Epithelial cell of esophagus (primary cell): ENCODE measurements at places on chromosomes 6 and 20.

DNA sequence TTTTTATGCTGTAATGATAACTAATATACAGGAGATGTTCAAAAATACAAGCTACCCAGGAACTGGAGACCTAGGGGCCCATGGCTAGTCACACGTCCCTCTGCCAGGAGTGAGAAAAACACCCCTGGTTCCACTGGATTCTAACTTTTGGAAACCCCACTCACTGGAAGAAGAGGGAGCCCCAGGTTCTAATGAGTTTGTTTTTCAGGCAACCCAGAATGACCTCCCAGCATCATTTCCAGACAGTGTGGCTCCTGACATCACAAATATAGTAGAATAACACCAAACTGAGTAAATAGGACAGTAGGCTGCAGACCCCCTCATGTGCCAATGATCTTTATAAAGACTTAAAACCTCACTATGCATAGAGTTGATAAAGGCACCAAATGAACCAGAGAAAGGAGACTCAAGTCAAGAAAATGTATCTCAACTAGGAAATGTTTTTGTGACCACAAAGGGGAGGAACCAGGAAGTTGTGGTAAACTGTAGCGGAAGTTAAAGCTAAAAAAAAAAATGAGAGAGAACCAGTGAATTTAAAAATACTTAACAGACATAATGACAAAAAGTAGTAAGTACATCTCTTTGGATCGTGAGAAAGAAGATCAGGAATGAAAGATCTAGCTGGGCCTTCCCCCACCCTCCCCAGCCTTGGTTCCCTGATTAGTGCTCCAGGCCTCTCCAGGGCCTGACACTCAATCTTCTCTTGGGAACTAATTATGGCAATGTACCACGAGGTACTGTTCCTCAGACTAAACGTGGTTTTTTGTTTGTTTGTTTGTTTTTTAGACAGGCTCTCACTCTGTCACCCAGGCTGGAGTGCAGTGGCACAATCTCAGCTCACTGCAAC is 19.8 kb downstream of the HLA-E start:
- DNase-seq = peak; percentile 26

DNA sequence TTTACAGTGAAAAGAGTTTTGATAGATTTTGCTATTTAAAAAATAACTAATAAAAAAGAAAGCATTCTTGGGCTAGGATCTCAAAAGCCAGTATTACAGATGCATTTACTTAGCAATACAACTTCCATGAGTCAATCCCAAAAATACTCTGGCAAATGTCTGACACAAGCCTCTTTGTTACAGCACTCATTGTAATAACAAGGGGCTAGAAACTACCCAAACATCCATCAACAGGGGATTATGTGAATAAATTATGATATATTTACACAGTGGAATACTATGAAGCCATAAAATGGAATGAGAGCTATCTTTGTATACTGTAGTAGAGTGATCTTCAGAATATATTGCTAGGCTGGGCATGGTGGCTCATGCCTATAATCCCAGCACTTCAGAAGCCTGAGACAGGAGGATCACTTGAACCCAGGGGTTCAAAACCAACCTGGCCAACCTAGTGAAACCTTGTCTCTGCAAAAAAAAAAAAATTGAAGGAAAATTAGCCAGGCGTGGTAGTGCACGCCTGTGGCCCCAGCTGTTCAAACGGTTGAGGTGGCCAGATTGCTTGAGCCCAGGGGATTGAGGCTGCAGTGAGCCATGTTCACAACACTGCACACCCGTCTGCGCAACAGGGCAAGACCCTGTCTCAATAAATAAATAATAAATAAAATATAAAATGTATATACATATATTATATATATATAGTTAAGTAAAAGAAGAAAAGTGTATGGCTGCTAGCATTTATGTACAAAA is 34.7 kb upstream of the TOP1 start:
- no peak for DNase-seq

GRCh38 chr6:42271834-42272805 is 54.5 kb upstream of the MRPS10 start:
- DNase-seq = no peak

DNA sequence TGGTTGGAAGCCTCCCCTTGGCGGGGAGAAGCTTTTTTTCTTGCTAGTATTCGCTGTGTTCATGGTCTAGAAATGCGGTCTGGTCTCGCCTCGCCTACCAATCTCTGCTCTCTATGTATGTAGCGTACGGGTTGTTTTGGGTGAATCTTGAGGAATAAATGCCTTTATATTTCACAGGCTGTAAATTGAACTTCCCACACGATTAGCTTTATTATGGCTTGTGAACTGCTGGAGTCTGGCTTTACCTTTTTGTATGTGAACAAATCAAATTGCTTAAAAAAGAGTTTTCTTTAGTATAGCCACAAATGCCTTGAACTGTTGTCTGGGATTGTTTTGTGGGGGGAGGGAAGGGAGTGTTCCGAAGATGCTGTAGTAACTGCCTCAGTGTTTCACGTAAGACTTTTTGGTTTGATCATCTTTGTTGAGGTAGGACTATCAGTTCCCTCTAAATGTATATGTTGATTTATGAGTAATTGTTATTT is 2.2 kb downstream of the INSM1 start:
- DNase-seq = no peak

DNA sequence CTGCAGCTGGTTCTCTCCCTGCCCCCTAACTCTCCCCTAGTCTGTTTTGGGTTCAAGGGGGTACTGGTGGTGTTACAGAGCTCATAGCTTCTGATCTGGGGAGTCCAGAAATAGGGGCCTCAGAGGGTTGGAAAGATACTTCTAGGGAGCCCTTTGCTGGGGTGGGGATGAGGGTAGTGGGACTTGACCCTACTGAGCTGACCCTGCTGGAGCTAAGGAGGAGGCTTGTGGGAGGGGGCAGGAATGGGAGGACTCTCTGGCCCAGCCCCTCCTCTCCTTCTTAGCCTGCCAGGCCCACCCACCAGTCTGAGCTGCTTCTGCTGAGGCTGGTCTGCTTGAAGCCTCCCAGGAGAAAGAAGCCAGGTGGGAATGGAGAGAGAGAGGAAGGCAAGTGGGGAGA is at the start of gene EGFL8:
Gene EGFL8 (plus strand): TSS at position 301 of the 400 bp plus-strand sequence. CDS start 1,571 bp downstream, outside the sequence.
- DNase-seq = no peak

DNA sequence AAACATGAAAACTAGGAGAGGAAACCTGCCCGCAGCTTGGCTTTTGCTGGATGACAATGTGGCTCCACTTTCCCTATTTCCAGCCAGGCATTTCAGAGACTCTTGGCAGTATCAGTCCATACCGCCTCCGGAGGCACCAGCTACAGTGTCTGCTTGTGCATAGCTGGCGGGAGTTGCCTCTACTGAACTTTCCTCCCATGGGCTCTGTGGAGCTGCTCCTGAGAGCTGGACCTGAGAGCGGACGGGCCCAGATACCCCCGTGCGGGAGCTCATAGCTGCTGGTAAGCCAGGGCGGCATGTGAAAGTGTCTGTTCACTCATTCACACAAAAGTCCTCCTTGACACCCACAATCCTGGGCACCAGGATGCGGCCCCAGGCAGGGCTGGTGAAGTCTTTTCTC is 130.3 kb upstream of the PMEPA1 start:
- no peak for DNase-seq

GRCh38 chr20:42441196-42441863 is 748.4 kb downstream of the PTPRT start:
- DNase-seq = no peak
